ENCODE measurements at places on chromosomes 4 and X. TPM values are rescaled to one million over a fixed set of nuclear protein-coding genes. Genes with fewer than 3 reads are reported as not detected.

The CXCL11 gene
- not detected for total RNA-seq

The SATL1 gene
- not detected for total RNA-seq

The ASMT gene
- not detected for total RNA-seq

The TMEM31 gene
- not detected for total RNA-seq

The PAGE5 gene
- total RNA-seq, result not detected

The KCNIP4 gene
- not detected for total RNA-seq

The TMSB15C gene
- not detected for total RNA-seq

The LANCL3 gene
- not detected for total RNA-seq

The GPR50 gene
- not detected for total RNA-seq

The SLC6A8 gene
- 13.9 TPM for total RNA-seq

The CENPVL2 gene
- total RNA-seq, result not detected

The XAGE2 gene
- not detected for total RNA-seq

The MAD2L1 gene
- 134 TPM for total RNA-seq

The GATB gene
- total RNA-seq, result 32.3 TPM

The NIPAL1 gene
- 1.4 TPM for total RNA-seq

The TLR1 gene
- 0.11 TPM for total RNA-seq

Measured in HepG2 (cell line).